ENCODE measurements at places on chromosomes 3 and 15.

DNA sequence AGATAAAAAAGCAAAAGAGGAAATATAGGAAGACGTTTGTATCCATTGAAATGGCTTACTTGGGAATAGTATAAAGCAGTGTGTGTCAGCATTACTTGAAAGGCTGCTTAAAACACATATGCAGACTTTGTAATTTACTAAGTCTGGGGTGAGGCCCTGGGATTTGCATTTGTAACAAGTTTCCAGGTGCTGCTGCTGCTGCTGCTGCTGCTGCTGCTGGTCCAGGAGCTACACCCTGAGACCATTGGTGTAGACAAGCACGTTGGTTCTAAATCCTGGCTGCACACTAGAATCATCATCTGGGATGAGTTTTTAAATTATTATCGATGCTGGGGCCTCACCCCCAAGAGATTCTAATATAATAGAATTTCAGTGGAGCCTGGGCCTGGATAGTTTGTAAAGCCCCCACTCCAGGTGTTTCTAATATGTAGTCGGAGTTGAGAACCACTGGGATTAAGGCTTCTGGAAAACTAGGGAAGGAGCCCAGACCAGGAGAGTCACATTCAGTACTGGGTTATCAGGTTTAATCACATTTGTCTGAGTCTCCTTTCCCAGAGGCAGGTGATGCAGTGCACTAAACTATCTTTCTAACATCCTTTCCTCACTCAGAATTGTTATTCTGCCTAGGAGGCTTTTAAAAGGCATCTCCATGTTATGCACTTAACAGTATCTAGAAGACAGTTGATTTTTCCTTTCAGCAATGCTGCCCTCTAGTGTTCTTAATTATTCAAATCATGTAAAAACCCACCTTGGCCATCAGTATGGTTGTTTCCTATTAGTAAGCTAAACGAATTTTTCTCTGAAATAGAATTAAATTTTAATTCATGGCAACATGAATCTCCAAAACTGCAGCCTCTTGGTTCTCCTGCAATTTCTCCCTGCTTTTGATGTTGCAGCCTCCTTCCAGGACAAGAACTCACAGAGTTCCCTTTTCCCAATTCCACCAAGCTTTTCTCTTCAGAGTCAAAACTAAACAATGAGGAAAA lies 45.4 kb downstream of the SSR3 start:
- DNase-seq, result peak; percentile 84

DNA sequence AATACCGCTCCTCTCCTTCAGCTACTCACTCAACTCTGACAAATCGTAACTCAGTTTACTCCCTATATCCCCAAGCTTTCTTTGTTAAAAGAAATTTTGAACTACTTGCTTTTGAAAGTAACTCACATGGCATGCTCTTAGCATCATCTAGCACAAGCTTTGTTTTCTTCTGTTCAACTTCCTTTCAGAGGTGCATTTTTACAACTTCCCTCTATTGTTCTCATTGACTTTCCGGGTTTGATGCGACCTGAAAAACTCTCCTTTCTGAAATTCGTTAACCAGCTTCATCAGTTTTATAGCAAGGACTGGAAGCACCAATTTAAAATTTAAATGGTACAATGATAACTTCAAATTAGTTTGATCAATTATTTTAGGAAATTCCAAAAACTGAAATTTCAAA lies 629.5 kb upstream of the TGFBR2 start:
- DNase-seq, result no peak

GRCh38 chr15:72319360-72319984 lies 485 bp downstream of the CELF6 start:
- no peak for DNase-seq

- DNase-seq, result no peak
Measured at GRCh38 chr3:14906355-14906971, 40.9 kb upstream of the NR2C2 start.

- no peak for DNase-seq
Measured at GRCh38 chr3:197428952-197429351, 126.8 kb downstream of the BDH1 start.

- no peak for DNase-seq
Measured at GRCh38 chr3:21435871-21436270, 315.1 kb downstream of the ZNF385D start.

DNA sequence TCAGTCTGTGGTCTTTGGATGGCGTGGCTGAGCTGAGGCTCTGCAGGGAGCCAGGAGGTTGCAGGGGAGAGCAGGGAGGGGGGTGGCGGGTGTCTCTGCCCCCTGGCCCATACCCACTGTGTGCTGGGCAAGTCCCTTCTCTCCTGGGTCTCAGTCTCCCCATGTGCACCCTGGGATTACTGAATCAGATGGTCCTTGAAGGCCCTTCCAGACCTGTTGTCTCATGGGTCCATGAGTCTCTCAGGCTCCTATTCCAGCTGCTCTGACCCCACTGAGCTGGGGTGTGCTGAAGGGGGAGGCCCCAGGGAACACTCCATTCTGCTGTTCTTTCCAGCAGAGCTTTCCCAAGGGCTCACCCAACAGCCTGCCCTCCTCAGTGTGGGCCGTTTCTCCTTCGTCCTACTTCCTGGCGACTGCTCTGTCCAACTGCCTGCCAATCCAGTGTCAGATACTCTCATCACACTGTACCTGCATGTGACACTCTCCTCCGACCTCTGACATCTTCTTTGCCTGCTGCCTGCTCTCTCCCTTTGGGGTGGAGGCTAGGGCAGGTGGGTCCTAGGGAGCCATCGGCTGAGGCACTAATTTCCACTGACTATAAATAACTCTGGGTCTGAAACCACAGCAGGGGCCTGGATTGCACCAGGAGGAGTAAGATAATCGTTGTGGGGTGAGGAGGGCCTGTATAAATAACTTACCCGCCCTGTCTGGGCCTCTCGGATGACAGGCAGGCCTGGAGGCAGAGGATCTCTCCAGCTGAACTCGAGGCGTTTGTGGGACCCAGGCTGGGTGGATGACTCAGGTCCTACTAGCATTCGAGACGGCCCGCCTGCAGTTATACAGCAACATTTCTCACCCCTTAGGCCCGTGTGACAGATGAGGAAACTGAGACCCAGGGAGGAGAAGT lies 67.1 kb downstream of the ATP2B2 start:
- no peak for DNase-seq

- DNase-seq, result no peak
Measured at GRCh38 chr3:71951361-71951760, 166.4 kb upstream of the PROK2 start.

GRCh38 chr3:61841111-61841845 lies 279.9 kb downstream of the PTPRG start:
- DNase-seq, result no peak

- no peak for DNase-seq
Measured at GRCh38 chr15:88480981-88481380, 13.5 kb downstream of the MRPS11 start.

GRCh38 chr3:112010636-112011035 lies 11.9 kb downstream of the TAGLN3 start:
- DNase-seq, result no peak

DNA sequence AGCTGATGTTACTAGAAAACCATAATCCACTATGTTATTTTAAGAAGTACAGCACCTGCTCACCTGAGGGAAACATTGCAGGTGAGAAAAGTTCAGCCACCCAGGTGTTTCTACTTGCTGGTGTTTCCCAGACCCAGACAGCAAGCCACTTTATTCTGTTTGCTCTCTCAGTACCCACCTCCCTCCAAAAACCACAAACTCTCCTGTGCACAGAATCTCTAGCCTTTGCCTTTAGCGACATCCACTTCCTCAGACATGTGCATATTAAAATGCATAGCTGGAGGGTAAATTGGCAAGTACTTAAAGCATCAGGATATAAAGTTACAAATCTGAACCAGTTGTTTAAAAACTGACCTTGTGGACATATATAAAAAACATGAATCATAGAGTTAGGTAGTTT lies 36.7 kb downstream of the VGLL3 start:
- DNase-seq, result no peak

GRCh38 chr15:31405200-31405920 lies 78.7 kb downstream of the KLF13 start:
- DNase-seq, result no peak

DNA sequence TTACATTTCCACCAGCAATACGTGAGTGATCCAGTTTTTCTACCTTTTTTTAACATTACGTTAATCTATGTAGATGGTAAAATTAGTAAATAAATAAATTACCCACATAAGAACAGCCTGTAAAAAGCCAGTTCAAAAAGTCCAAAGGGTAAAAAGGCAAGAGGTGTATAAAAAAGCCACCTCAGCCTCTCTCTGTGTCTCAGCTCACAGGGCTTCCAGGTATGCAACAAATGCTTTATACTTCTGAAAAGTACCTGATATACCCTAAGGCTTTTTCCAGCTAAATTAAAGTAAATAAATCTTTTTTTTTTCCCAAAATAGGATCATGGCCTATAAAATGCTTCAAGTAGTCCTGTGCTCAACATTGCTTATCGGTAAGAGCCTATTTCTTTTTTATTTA lies at the start of gene C3orf85:
TSS of gene C3orf85 (plus strand) at position 197 of the 400 bp plus-strand sequence. CDS start at position 326, 129 bp downstream.
- DNase-seq, result no peak

- DNase-seq, result no peak
Measured at GRCh38 chr15:59173194-59173593, 33.4 kb upstream of the LDHAL6B start.

- peak; percentile 52 for DNase-seq
Measured at GRCh38 chr3:185931777-185932612, 5.8 kb downstream of the TRA2B start.

DNA sequence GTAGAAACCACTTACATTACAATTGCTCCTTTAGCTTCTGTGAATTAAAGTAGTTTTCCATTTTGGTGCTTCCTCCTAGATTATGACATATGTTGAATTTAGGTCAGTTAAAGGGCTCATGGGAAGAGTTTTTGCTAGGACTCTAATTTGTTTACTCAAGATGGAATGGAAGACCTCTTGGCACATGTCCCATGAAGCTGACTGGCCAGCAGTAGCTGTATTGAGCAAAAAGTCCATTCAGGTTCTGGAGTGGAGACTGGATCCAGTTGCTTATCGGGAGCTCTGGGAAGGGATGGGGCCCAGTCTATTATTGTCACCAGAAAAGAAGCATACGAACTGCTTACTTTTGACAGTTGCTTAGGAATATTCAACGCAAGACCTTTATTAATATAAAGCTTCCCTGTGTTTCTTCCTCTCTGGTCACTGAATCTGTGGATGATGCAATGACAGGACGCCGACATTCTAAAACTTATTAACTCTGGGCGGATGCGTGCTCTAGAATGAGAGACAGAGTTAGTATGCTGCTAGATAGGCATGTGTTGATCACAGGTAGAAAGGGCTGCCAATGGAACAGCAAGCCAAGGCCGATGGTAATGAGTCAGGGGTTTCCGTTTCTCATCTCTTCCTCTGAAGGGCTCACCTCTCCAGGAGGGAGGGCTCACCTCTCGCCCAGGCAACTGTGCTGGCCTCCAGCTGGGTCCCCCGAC lies 155.8 kb downstream of the NR1D2 start:
- DNase-seq, result no peak

DNA sequence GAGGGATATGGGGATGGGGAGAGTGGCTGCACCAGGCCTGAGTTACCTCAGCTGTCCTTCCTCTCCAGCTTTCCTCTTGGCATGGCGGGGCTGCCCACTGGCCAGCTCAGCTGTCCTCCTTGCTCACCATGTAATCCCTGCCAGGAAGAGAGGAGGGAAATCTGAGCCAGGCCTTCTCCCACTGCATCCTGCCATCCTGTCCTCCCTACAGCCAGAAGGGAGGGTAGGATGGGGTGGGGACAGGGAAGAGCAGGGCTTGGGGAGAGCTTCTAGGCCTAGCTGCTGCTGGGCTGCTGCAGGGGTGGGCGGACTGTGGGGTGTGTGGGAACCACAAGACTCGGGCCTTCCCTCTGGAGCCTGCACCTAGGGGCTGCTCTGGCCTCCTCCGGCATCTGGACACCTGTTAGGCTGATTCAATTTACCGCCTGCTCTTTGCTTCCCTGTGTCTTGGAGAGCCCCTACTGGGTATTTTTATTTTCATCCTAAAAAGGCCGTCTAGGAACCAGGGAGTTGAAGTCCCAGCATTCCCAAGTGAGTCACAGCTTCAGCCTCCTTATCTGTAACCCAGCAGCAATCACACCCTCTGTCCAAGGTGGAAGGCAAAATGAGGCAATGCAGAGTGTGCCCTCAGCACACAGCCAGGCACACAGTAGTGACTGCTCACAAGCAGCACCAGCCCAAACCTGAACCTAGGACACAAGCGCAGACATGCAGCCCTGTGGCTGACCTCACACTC lies 13.1 kb upstream of the KY start:
- DNase-seq, result no peak

- no peak for DNase-seq
Measured at GRCh38 chr3:43074901-43075689, 30.8 kb downstream of the POMGNT2 start.

GRCh38 chr15:80060356-80061006 lies 1.0 kb downstream of the ZFAND6 start:
- DNase-seq, result peak; percentile 56

GRCh38 chr15:85044251-85044853 lies 62.7 kb downstream of the PDE8A start:
- peak; percentile 71 for DNase-seq

- DNase-seq, result no peak
Measured at GRCh38 chr15:89728254-89728653, 22.8 kb downstream of the MESP1 start.

GRCh38 chr3:16849229-16849628 lies 35.5 kb upstream of the PLCL2 start:
- DNase-seq, result peak; percentile 30

DNA sequence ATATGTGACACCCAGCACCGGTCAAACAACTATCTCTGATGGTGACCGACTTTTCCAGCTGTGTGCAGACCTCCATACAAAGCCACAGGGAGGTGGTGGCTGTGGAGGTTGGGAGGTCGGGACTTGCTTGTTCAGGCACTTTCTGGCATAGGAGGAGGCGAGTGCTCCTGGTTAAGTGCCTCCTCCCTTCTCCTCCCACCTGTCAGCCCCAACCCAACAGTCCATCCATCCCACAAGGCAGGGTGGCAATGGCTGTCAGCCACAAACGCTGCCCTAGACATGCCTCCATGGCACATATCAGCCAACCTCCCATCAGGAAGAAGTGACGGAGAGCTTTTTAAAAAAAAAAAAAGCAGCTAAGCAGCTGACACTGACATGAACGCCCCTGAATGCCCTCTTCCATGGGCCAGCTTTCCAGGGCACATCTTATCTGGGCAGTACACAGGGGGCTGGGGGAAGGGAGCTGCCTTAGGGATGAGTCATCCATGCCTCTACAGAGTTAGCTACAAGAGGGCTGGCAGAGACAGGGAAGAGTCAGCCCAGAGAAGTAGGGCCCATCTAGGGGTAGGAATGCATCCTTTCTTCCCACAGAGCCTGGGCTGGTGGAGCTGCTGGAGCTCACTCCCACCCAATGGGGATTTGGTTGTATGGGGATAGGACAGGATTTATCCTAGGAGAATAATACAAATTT lies 41.2 kb downstream of the CCDC12 start:
- no peak for DNase-seq

GRCh38 chr3:105832644-105833043 lies 36.2 kb downstream of the CBLB start:
- DNase-seq, result no peak

DNA sequence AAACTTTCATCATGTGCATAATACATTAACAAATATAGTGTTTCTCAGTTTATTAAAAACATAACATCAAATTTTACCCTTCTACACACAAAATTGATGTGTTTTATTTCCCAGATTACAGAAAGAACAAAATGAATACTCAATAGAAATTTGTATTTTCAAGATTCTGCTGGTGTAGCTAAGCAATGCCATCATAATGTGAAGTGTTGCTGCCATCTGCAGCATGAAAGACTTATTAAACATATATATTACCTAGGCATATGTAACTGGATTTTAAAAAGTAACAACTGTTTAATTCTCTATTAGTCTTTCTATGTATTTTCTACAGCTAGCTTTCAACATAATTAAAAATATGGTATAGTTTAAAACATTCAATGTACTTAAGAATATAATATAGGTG lies 27.5 kb downstream of the PLSCR5 start:
- DNase-seq, result peak; percentile 54

Measured in NAMALWA (cell line).